ENCODE measurements at places on chromosomes 7 and 10.

- DNase-seq = no peak
These were observed 6.1 kb upstream of the NCAPG2 start for GRCh38 chr7:158710651-158711102.

- peak; percentile 1 for DNase-seq
These were observed 376.0 kb downstream of the SORCS3 start for GRCh38 chr10:105017116-105017515.

DNA sequence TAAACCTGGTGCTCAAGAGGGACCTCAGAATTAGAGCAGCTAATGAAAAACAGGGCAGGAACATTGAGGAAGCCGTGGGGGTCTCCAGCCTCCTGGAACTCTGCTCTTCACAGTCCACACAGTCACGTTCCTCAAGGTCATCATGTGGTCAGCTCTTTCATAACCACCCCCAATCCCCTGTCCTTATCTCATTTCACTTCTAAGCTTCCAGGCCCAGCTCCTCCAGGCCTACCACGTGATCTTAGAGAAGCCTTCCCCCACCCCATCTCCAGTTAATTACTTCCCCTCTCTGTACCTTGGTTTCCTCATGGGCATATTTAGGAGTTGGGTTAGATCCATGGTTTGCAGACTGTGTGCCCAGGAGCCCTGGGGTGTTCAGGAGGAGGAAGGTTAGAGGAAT is 106.4 kb upstream of the TCF7L2 start:
- DNase-seq = no peak

GRCh38 chr7:94295850-94296249 is 98.8 kb upstream of the COL1A2 start:
- DNase-seq = no peak

- no peak for DNase-seq
These were observed 259.2 kb downstream of the MAD1L1 start for GRCh38 chr7:1973321-1974251.

DNA sequence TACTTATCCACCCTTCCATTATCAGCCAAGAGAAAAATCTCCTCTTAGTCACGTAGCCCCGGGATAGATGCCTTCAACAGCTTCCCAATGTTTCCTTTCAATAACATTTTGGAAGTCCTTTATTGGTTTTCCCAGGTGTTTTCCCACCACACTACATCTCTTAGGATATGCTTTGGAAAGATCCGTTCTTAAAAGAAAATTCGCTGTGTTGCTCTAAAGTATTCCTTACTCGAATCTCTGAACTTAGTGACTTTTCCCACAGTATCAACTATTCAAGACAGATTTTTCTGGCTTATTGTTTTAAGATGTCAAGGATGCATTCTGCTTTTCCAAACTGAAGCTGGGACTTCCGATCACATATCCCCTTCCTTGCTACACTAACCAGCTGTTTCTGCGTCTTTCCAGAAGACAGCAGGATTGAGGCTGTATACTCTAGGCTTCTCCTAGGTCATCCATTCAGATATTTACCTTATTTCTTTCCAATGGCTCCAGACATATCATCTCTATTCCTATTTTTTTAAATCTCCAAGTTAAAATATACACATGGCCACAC is 36.5 kb upstream of the SVIL start:
- DNase-seq = no peak

All from stimulated activated CD4-positive, alpha-beta T cell treated with anti-CD3 and anti-CD28 coated beads, Interleukin-4, amount 100 ng/mL, for 1 hour (primary cell).